ENCODE measurements at places on chromosomes 2 and 18. TPM values are rescaled to one million over a fixed set of nuclear protein-coding genes. Genes with fewer than 3 reads are reported as not detected.
A peak's percentile ranks its signal among the peaks of the same experiment; 100 is the strongest.

- no peaks in the 10 kb centered on the region for H3K36me3 ChIP-seq
- peaks cover 3% of the 10 kb centered on the region for H3K27me3 ChIP-seq
- H3K4me3 ChIP-seq: no peak overlapping the region
- no peak overlapping the region for H3K27ac ChIP-seq
- DNase-seq: no peak
- H3K4me1 ChIP-seq: no peaks in the 10 kb centered on the region
Observed at GRCh38 chr2:16250886-16251285, 310.5 kb downstream of the MYCN start.

DNA sequence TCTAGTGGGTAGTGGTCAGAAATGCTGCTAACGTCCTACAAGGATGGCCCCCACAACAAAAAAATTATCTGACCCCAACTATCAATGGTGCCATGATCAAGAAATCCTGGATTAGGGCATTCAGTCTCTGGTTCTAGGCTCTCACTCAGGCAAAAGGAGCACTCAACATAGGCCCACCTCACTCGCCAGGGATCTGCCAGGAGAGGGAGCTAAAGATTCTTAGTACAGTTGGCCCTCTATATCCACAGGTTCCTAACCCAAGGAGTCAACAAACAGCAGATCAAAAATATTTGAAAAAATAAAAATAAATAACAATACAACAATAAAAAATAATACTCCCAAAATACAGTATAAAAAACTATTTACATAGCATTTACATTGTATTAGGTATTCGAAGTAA lies 10.0 kb downstream of the SLC4A5 start:
- H3K36me3 ChIP-seq: no peaks in the 10 kb centered on the region
- H3K27ac ChIP-seq: no peak overlapping the region
- H3K4me3 ChIP-seq: no peak overlapping the region
- no peaks in the 10 kb centered on the region for H3K4me1 ChIP-seq
- DNase-seq: peak; percentile 43
- H3K27me3 ChIP-seq: no peaks in the 10 kb centered on the region

AQP4 gene
- total RNA-seq: not detected

NR4A2 gene
- 57.6 TPM for total RNA-seq

- H3K27ac ChIP-seq: no peak within 1 kb of the TSS
- peaks cover 5% of the 10 kb centered on the region for H3K27me3 ChIP-seq
- no peak within 1 kb of the TSS for H3K4me3 ChIP-seq
- no peaks in the 10 kb centered on the region for H3K4me1 ChIP-seq
- no peaks in the 10 kb centered on the region for H3K36me3 ChIP-seq
Observed at GRCh38 chr18:34709750-34710441, at the start of gene DTNA. Gene DTNA, plus strand, starts transcription at chr18:34710298. Its CDS starts 45,679 bp downstream, at chr18:34755977.

- H3K36me3 ChIP-seq: no peaks in the 10 kb centered on the region
- no peaks in the 10 kb centered on the region for H3K4me1 ChIP-seq
- DNase-seq: no peak
- no peak overlapping the region for H3K4me3 ChIP-seq
- H3K27me3 ChIP-seq: peaks cover 3% of the 10 kb centered on the region
- no peak overlapping the region for H3K27ac ChIP-seq
Observed at GRCh38 chr2:238554468-238555315, 128.0 kb downstream of the ASB1 start.

GRCh38 chr2:111235192-111236015 lies 114.7 kb downstream of the BCL2L11 start:
- H3K27me3 ChIP-seq: no peaks in the 10 kb centered on the region
- no peak overlapping the region for H3K27ac ChIP-seq
- H3K4me3 ChIP-seq: no peak overlapping the region

DNA sequence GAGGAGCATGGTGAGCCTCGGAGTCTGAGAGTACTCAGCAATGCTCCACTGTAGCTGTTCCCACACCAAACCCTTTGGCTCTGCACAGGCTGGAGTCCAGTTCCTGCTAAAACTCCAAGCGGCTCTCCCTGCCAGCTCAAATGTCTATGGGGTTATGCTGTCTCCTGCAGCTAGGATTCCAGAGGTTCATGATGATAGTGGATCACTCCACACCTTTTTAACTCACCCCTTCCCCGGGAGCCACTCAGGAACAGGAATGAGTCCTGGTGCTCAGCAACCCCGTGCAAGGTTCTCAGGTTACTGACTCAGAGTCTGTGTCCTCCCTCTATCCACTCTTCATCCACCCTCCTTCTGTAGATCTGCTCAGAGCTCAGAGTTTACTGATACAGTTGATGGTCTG lies 410.0 kb downstream of the CDH19 start:
- H3K4me3 ChIP-seq: no peak overlapping the region
- no peaks in the 10 kb centered on the region for H3K27me3 ChIP-seq
- H3K36me3 ChIP-seq: no peaks in the 10 kb centered on the region
- H3K4me1 ChIP-seq: no peaks in the 10 kb centered on the region
- no peak for DNase-seq

OR6B2 gene
- not detected for total RNA-seq

GRCh38 chr2:42101206-42102023 lies 53.6 kb downstream of the PKDCC start:
- H3K4me1 ChIP-seq: peaks cover 49% of the 10 kb centered on the region
- peak overlapping the region; percentile 73 for H3K4me3 ChIP-seq
- peaks cover 9% of the 10 kb centered on the region for H3K36me3 ChIP-seq
- no peaks in the 10 kb centered on the region for H3K27me3 ChIP-seq
- peak; percentile 50 for DNase-seq

Measured in activated CD8-positive, alpha-beta T cell treated with anti-CD3 and anti-CD28 coated beads for 36 hours (primary cell).